Kidney epithelial cell (primary cell): ENCODE measurements at places on chromosomes 4 and X.
A peak's percentile ranks its signal among the peaks of the same experiment; 100 is the strongest.

DNA sequence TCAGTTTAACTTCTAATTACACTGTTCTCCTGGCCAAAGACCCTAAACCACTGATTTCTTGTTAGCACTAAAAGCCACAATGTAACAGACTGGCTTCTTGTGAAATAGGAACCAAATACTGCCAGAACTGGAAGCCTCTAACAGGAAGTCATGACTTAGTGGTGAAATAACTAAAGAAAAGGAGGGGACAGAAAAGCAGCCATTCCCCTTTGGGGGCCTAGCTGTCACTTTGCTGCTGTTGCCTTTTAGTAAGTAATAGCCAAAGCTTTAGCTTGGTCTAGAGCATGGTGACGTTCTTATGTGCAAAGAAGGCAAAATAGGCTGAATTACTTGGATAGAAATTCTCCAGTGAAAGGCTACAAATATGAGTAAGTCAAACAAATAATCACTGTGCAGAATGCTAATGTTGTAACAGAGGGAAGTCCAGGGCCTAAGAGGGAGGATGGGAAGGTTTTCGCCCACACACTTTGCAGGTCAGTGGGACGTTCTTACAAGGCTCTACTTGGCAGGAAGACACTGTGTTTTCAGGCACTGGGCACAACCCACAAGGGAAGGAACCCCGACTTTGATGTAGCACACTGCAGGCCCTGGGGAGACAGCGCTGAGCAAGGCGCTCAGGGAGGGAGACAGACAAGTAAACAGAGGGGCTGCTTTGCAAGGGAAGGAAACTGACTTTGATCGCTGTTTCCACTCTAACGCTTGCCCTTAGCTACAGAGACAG is 16.7 kb downstream of the GAB3 start:
- DNase-seq = no peak

GRCh38 chrX:17596061-17596460 is 141.2 kb upstream of the SCML1 start:
- DNase-seq = peak; percentile 42

GRCh38 chr4:64857198-64857597 is 447.9 kb upstream of the TECRL start:
- DNase-seq = no peak

DNA sequence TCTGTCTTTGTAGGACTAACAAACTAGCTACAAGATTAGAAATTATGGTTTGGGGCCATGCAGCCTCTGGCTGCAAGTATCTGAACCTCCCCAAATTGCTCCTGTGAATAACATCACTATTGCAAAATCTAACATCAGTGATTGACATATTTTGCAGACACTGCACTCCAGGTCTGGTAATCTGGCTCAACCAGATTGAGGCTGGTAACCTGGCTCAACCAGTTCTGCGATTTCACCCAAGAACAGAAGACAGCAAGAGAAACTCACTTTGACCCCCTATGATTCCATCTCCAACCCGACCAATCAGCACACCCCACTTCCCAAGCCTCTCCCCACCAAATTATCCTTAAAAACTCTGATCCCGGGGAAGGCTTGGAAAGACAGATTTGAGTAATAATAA is 20.9 kb downstream of the SPIN3 start:
- DNase-seq = no peak

DNA sequence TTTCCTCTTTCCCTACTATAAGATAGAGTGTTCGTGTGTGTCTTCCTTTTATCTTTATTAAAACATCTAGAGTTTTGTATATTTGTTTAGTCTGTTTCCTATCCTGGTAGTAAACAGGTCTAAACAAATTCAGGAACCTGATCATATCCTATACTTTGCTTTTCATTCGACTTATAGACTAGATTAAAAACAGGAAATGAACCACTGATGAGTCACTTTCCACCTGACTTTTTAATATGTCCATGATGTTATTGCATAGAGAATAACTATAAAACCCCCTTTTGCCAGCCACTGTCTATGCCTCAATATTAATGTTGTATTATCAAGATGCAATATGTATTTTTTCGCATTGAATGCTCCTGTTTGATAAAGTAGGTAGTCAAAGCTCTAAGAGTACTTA is 1794.0 kb downstream of the STIM2 start:
- no peak for DNase-seq

DNA sequence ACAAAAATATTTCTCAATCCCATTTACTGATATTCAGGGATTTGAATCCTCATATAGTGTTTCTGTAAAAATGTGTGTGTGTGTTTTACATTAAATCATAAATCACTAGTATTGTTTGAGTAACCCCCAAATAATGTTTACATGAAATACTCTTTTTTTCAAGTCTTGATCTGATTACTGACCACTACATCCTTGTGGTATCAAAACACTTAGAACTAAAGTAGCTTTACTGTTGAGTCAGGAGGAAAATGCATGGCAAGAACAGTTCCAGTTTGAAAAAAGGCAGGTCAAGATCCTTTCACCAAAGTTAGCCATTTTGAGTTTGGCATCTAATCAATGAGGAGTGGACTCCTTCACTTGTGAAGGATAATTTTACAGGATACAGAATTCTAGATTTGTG is 3.6 kb upstream of the WDR19 start:
- no peak for DNase-seq
